ENCODE measurements at places on chromosomes 5 and 9.

- no peak for DNase-seq
These were observed 40.8 kb downstream of the GSN start for GRCh38 chr9:121308765-121309164.

- DNase-seq: no peak
These were observed 60.9 kb upstream of the ROR2 start for GRCh38 chr9:92010705-92011536.

DNA sequence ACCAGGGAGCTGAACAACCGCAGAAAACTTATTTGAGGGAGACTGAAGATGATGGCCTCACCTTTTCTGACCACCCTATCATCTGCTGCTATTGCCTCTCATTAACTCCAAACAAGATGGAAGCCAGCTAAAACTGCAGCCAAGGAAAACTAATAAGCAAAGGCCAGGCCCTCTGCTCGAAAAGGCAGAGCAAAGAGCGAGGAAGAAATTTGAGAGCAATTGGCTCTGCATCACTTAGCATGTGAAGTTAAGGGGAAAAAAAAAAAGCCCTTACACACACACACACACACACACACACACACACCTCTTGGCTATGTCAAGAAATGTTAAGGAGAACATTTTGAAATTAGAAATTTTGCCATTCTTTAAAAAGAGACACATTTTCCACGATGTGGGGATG, 228.1 kb upstream of the CYLC2 start:
- DNase-seq: no peak

- no peak for DNase-seq
These were observed 280.2 kb downstream of the CDH12 start for GRCh38 chr5:22572941-22573340.

GRCh38 chr9:124483481-124483880, 23.7 kb downstream of the NR5A1 start:
- DNase-seq: no peak

DNA sequence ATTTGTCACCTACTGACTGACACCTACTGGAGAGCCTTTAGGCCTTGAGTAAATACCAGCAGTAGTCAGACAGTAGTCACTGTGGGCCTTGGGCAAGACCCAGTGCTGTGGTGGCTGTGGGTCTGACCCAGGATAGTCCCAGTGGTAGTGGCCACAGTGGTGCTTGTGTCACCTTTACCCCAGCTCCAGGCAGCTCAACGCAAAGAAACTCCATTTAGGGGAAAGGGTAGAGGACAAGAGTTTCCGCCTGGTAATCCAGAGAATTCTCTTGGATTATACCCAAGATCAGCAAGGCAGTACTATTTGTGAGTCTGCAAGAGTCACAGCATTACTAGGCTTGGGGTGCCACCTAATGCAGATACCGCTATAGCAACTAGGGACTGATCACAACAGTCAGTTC, 28.9 kb downstream of the CERT1 start:
- no peak for DNase-seq

GRCh38 chr5:73495772-73496335, 2.4 kb upstream of the BTF3 start:
- no peak for DNase-seq

- DNase-seq: no peak
These were observed 15.8 kb upstream of the FCN2 start for GRCh38 chr9:134864821-134865190.

DNA sequence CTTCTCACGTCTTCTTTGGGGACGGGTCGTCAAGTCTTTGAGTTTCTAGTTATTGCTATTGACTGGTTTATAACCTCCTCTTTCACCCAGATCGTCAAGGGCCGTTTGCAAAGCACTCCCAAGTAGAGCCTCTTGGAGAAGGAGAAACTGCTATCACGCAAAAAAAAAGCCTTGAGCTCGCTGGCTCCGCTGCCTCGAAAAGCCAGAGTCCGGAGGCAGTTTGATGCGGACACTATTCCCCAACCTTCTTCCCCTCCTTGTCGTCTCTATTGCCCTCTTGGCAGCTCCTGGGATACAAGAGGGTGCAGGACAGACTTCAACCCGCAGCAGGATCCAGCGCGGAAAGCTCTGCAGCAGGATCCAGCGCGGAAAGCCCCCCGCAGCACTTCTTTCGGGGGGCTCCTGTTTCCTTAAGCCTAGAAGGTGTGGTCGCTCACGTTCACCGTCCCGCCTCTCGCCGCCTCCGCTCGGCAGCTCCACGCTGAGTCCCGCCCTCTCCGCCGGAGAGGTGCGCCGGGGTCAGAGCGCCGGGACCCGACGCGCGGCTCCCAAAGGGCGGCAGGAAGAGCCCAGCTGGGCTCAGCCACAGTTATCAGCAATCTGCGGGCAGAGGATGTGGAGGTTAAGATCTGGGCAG, at the start of gene PCDHAC1:
Gene PCDHAC1, plus strand, starts transcription at position 494 of the 637 bp plus-strand sequence. CDS start 594 bp downstream, outside the sequence.
- DNase-seq: no peak

DNA sequence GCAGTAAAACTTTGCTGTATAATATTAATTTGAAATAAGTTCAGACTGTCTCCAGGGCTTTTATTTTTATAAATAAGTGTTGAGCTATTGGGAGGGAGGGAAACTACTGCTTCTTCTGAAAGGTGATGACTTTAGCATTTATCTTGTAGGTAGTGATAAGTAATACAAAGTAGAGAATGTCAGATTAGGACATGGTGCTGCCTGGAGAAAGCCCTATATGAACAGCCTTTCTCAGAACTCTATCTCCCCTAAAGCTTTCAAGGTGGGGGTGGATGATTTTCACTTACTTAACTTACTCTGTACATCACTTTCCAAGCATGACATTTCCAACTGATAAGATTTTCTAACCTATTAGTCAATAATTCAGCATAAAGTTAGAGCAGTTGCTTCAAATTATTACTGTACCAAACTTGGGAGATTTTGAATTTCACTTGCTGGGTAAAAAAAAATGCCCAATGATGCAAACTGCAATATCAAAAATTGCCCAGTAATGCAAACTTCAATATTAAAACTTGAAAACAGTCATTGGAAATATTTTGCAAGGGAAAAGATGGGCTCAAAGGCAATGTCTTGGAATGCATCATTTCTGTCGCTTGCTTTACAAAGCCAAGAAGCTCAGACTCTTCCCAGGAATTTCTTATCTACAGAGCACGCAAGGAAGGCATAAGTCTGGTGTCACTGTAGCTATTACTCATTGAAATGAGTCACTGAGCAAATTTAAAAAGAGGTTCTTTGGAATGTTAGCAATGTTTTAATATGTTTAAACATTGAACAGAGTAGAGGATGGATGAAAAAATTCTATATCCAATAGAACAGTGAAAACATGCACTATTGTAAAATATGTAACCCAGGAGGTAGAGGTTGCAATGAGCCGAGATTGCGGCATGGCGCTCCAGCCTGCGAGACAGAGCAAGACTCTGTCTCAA, 569.5 kb downstream of the PSAT1 start:
- no peak for DNase-seq

DNA sequence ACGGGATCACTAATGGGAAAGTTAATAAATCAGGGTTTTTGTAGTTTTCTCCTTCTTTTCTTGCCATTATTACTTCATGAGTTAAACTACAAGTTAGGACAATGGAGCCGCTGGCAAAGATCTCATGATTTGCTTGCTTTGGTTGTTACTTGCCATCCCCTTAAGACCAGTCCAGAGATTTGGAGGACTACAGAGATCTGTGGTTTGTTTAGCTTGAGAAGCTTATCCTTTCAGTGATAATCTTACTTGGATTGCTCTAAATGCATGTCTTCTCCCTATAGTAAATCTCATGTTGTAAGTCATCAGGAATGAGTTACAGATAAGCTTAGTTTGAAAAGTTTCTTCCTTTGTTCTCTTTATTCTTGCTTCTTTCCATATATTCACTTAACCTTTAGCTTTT, 70.9 kb downstream of the TLE4 start:
- DNase-seq: no peak

DNA sequence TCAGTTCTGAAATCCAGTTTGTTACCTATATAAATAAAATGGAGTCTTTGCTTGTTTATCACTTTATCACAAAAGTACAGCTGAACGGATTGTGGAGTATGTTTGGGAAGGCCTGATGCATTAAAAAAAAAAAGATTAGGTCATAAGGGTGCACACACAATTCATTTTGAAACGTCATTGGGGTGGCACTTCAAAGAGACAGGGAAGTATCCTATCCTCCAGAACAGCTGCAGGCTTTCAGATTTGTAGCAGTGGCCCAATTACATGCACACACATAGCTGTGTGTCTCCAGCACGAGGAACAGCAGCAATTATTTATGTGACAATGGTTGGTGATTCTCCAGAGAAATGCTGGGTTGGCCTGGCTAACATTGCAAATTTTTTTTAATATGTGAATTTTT, 46.8 kb upstream of the FER start:
- no peak for DNase-seq

DNA sequence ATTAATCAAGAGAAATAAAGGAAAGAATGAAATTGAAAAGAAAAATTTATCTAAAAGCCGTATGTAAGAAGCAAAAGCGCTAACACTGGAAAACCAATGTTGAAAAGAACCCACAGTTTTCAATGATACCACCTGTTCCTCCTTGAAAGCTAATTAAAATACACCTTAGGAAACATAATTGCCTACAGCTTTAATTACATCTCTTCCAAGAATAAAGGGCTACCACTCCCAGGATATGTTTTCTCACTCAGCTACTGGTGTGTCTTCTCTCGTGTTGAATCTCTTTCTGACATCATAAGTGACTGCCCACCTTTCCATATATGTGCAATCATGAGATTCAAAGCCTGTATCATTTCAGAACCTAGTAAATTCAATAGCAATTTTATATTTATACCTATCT, 880.6 kb upstream of the DMAC1 start:
- DNase-seq: no peak

DNA sequence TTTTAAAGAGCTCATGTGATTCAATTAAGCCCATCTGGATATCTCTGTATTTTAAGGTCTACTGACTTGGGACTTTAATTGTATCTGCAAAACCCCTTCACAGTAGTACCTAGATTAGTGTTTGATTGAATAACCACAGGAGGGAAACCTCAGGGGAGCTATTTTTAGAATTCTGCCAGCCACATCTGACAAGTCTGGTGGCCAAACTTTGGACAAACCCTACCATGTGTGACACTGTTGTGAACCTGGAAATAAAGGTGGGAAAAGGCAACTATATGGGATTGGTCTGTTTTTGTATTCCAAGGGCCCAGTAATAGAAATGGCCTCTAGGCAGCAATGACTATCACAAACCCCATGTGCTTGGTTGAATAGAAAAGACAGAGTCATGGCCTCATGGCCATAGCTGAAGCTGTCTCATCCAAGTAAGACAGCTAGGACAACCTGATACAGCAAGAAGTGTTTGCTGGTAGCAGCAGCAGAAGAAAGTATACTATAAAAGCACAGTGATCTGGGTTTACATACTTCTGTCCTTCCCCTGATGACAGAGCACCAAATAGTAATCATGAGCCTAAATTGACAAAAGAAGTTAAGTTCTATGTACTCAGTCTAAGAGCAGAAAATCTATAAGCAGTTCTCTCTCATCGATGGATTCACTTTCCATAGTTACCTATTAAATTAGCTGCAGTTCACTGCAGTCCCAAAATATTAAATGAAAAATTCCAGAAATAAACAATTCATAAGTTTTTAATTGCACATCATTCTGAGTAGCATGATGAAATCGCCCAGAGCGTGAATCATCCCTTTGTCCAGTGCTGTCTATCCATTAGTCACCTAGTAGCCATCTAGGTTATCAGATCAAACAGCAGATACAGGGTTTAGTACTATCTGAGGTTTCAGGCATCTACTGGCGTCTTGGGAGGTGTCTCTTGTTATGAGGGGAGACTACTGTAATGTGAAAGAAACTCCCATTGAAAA, 189.8 kb downstream of the ARHGAP26 start:
- no peak for DNase-seq

GRCh38 chr5:168432903-168433302, 53.4 kb upstream of the RARS1 start:
- no peak for DNase-seq

DNA sequence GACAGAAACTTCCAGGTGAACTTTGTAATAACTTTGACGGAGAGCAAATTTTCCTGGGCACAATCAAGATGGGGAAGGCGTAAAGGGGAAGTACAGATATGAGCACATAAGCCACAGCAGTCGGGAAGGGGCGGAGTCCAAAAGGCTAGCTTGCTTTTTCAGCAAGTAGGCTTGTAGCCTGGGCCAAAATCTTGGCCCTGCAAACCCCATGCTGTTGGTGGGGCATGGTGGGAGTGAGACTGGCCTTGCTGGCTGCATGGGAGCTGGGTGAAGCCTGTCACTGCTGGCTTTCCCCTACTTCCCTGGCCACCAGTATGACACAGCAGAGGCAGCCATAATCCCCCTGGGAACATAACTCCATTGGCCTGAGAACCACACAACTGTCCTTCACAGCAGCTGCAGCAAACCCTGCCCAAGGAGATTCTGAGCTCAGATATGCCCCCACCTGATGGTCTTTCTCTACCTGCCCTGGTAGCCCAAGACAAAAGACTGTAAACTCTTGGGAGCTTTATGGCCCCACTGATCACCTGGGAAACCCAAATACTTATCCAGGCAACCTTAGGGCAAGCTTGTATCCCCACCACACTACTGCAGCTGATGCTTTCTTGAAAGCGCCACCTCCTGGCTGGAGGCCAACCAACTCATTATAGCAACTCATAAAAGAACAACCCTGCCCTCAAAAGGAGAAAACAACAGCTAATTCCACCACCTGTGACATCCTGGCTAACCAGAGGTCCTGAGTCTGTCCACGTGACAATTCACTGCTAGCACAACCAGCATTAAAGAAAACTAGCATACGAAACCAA, 24.0 kb downstream of the DCTN4 start:
- DNase-seq: no peak

- DNase-seq: no peak
These were observed 100.4 kb downstream of the DAB2IP start for GRCh38 chr9:121751686-121752445.

GRCh38 chr9:880725-881124, 39.2 kb downstream of the DMRT1 start:
- no peak for DNase-seq

GRCh38 chr9:11546231-11546630, 933.4 kb upstream of the PTPRD start:
- no peak for DNase-seq

DNA sequence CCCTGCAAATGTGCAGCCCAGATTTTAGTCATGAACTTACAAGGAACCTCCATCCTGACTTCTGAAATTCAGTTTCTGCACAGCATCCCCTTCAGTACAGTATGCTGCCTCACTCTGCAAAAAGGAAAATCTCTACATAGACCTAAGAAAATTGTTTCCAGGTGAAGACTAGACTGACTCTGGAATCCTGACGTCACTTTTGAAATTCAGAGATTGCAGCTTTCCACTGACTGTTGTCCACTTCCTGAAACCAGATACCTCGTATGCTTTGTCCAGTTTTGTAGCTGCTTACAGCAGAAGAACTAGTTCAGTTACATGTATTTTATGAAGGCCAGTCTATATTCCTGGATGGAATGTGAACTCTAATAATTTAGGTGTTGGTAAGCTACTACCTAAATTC, 629.3 kb upstream of the ST8SIA4 start:
- no peak for DNase-seq
